NCI-H1417 (cell line): ENCODE measurements at places on chromosomes 13 and 19.
A peak's percentile ranks its signal among the peaks of the same experiment; 100 is the strongest.

- DNase-seq: no peak
Measured at GRCh38 chr13:110138700-110139036, 168.3 kb downstream of the COL4A1 start.

DNA sequence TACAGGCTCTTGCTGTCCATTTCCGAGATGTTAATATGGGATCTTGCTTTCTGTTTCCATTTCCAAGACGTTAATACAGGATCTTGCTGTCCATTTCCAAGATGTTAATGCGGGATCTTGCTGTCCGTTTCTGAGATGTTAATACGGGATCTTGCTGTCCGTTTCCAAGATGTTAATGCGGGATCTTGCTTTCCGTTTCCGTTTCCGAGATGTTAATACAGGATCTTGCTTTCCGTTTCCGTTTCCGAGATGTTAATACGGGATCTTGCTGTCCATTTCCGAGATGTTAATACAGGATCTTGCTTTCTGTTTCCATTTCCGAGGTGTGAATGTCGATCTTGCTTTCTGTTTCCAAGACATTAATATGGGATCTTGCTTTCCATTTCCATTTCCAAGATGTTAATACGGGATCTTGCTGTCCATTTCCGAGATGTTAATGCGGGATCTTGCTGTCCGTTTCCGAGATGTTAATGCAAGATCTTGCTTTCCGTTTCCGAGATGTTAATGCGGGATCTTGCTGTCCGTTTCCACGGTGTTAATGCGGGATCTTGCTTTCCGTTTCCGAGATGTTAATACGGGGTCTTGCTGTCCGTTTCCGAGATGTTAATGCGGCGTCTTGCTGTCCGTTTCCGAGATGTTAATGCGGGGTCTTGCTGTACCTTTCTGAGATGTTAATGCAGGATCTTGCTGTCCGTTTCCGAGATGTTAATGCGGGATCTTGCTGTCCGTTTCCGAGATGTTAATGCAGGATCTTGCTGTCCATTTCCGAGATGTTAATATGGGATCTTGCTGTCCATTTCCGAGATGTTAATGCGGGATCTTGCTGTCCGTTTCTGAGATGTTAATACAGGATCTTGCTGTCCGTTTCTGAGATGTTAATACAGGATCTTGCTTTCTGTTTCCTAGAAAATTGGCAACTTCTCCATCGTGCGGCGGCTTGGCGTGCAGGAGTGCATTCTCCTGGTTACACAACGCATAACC, 38.3 kb downstream of the PEX11G start:
- no peak for DNase-seq

DNA sequence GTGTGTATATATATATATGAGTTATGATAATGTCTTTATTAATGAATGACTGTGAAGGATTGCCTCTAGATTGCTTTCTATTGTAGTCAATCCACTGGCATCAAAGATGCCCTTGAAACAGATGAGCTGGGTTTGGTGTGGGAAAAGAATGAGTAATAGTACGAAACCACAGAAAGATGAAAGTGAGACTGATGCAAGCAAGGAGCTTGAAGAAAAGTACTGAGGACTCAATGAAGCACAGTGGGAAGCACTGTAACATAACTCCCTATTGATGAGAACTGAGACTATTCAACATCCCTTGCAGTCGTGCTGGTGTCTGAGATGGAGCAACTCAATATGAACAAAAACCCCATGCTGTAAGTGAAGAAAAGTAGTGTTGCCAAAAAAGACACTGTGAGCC, 1794.2 kb downstream of the SLITRK5 start:
- no peak for DNase-seq

DNA sequence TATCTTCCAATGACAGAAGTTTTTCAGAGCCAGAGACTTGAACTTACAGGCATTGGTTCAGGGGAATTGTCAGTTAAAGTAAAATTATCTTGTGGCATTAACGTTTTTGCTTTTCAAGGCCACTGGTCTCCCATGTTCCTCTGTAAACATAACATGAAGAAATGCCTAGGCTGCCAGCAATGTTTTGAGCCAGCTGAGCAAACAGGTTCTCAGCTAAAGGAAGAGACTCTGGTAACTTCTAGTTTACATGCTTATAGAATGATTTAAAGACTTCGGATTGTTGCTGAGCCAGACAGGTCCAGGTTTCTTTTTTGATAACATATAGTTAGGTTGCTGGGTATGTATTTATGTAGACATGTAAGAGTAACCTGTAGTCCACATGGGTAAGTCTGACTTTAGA, 35.7 kb downstream of the ZNF493 start:
- DNase-seq: no peak

GRCh38 chr13:73741111-73741510, 393.1 kb downstream of the KLF12 start:
- DNase-seq: no peak

GRCh38 chr13:75621147-75621546, 15.0 kb upstream of the LMO7 start:
- no peak for DNase-seq

DNA sequence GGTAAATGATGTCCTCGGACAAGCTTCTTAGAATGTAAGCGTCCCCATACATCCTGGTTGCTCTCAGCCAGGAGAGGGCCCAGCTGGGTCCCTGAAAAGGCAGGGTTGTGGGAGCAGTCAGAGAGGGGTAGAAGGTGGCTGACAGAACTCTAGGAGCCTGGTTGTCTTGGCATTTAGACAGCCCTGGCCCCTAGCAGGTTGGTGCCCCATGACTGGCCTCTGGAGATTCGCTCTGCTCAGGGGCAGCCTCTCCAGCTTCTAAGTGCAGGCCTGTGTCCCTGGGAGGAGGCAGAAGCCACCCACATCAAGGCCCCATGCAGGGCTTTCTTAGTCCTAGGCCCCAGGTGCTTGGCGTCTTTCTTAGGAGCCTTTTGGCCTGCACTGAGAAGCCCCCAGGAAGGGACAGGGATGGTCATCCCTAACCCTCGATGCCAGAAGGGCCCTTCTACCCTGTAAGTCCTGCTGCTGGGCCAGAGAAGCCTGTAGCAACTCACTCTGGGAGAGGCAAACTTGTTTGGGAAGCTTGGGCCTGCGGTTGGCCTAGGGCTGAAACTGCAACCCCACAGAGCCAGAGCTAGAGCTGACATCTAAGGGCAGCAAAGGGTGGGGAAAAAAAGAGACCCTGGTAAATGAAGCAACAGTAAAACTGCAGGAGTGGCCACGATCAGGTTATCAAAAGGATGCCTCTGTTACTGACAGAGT, 2.8 kb upstream of the CDX2 start:
- no peak for DNase-seq

- no peak for DNase-seq
Measured at GRCh38 chr13:30224732-30225131, 82.6 kb downstream of the KATNAL1 start.

- no peak for DNase-seq
Measured at GRCh38 chr19:4441994-4442818, 15.4 kb downstream of the UBXN6 start.

DNA sequence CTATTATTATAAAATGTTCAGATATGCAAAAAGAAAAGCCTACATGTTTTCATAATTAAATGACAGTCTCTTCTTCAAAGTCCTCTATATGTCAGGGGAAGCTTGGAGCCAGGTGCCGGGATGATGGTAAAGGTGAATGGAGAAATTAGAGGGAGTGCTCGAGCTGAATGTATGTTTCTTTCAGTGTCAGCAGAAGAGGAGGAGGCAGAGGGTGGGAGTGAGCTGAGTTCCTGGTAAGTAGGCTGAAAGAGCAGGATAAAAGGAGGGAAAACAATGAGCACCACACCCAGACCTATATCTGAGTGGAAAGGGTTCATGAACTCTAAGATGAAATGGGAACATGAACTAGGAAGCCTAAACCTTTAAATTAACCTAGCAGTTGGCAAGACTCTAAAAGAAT, 307.6 kb upstream of the NBEA start:
- DNase-seq: peak; percentile 38
